ENCODE measurements at places on chromosomes 5 and 9. TPM values are rescaled to one million over a fixed set of nuclear protein-coding genes. Genes with fewer than 3 reads are reported as not detected.

DNA sequence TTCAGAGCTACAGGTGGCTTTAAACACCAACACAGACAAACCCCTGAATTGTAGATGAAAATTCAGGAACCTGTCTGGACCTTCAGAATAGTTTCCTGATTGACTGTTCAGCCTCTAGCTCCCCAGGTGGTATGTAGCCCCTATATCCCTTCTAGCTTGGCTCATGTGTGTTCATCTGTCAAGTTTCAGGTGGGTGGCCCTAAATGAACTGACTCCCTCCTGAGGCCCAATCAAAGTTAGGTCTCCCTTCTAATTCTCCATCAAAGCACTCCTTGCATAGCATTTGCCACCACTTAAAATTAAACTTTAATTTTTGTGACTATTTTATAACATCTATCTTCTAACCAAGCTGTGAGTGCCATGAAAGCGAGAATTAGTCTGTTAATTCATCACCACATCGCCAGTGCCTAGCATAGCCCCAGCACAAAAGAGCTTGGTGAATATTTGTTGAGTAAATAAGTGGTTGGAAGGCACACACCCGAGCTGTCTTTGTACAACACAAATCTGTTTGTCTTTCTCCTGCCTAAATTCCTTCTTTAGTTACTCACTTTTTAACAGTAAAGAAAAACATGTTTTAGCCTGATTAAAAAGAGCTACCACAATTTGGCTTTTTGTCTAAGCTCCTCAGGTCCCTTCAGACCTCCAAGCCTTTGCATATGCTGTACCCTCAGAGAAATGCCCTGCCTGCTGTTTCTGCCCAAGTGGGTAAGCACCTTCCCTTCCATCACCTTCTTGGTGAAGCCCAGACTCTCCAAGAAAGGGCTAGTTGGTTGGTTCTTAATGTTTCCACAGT, 138.1 kb upstream of the HMHB1 start:
- no peak for DNase-seq

Gene CFAP157
- total RNA-seq, result not detected

Gene PCDHGA4
- 1.6 TPM for total RNA-seq

GRCh38 chr9:126745574-126746411, 59.0 kb upstream of the ZBTB43 start:
- DNase-seq, result no peak

DNA sequence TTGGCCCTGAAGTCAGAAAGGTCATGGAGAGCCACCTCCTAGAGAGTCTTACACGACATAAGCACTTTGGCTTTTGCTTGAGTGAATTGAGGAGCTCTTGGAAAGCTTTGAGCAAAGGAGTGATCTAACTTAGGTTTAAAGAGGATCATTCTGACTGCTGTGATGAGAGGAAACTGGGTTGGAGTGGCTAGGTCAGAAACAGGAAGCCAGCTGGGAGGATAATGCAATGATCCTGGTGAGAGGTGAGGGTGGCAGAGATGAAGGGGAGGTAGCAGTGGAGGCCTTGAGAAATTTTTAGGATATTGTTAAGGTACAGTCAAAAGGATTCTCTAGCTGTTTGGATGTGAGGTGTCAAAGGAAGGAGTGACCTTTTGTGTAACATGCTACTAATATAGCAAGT, 32.2 kb upstream of the ROPN1L start:
- DNase-seq, result no peak

GRCh38 chr9:104795857-104796256, 31.9 kb downstream of the NIPSNAP3B start:
- no peak for DNase-seq

- DNase-seq, result no peak
Observed at GRCh38 chr5:17415321-17415758, 82.7 kb upstream of the TAF11L2 start.

GRCh38 chr9:34654323-34655051, 2.5 kb downstream of the IL11RA start:
- no peak for DNase-seq

- no peak for DNase-seq
Observed at GRCh38 chr5:169442403-169442874, 141.1 kb upstream of the SPDL1 start.

Gene WDR38
- total RNA-seq, result not detected

Gene NR5A1
- total RNA-seq, result not detected

DNA sequence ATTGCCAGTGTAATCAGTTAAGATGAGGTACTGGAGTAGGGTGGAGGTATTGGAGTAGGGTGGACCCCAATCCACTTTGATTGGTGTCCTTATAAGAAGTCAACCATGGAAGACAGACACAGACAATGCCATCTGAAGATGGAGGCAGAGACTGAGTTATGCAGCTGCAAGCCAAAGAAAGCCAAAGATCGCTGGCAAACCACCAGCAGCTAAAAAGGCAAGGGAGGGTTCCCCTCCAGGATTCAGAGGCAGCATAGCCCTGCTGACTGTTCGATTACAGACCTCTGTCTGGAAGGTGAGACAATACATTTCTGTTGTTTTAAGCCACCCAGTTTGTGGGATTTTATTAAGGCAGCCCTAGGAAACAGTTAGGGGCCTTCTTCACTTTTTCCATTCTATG, 30.5 kb upstream of the CKMT2 start:
- no peak for DNase-seq

Gene SLC1A3
- 45.6 TPM for total RNA-seq

DNA sequence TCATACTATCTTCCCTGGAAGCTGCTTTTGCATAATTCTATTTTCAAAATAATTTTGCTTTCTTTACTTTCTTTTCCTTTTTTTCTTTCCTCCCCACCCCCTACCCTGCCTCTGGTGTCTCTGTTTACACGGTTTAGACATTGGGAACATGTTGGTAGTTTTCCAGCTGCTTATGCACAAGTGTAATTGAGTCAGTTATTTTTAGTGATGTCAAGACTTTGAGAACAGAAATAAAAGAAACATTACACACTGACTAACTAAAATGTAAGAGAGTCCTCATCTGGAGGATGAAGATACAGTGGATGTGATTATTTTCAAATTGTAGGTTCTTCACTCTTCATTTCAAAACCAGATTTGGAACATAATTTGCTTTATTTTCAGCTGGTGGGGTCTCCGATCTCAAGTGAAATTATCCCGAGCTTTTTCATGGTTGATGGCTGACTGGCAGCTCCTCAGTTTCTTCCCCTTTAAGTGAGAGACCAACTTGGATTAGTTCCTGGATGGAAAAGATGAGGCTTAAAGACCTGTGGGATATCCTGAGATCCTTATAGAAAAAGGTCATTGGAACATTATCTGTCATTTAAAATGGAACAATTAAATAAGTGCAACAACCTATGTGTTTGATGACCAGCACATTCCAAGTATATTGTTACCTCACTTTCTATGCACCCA, 154.4 kb upstream of the ZNF462 start:
- no peak for DNase-seq

GRCh38 chr9:128125580-128126354, 1.8 kb downstream of the PTGES2 start:
- no peak for DNase-seq

Gene BASP1
- total RNA-seq, result 15.9 TPM

GRCh38 chr9:96022445-96023051, 147.1 kb downstream of the ERCC6L2 start:
- DNase-seq, result no peak

- DNase-seq, result no peak
Observed at GRCh38 chr9:83435301-83435700, 102.9 kb downstream of the FRMD3 start.

Gene GFPT2
- 15.6 TPM for total RNA-seq

DNA sequence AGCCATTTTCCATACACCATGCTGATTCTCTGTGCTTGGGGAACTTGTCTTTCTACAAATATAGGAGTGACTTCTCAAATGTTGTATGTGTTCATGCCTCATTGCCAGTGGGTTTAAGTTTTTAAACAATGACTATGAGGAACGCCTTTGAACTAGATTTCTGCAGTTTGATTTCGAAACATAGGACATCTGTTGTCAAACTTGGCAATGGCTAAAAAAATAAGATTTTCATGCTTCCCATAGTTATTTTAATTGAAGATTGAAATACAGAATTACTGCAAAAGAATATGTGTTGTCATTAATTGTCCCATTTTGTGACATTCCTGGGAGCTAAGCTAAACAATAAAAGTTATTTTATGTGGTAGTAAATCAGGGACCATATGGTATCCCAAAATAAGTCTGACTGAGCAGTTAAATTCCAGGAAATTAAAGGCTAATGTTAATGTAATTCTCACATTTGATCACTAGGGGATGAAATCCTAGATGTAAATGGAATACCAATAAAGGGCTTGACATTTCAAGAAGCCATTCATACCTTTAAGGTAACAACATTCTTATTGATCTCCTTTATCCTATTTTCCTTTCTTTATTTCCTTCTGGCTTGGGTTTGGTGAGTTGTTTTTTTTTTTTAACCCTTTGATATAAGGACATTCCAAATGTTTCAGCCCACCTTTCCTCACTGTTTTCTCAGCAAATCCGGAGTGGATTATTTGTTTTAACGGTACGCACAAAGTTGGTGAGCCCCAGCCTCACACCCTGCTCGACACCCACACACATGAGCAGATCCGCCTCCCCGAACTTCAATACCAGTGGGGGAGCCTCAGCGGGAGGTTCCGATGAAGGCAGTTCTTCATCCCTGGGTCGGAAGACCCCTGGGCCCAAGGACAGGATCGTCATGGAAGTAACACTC, 116.7 kb downstream of the GOLPH3 start:
- DNase-seq, result no peak

DNA sequence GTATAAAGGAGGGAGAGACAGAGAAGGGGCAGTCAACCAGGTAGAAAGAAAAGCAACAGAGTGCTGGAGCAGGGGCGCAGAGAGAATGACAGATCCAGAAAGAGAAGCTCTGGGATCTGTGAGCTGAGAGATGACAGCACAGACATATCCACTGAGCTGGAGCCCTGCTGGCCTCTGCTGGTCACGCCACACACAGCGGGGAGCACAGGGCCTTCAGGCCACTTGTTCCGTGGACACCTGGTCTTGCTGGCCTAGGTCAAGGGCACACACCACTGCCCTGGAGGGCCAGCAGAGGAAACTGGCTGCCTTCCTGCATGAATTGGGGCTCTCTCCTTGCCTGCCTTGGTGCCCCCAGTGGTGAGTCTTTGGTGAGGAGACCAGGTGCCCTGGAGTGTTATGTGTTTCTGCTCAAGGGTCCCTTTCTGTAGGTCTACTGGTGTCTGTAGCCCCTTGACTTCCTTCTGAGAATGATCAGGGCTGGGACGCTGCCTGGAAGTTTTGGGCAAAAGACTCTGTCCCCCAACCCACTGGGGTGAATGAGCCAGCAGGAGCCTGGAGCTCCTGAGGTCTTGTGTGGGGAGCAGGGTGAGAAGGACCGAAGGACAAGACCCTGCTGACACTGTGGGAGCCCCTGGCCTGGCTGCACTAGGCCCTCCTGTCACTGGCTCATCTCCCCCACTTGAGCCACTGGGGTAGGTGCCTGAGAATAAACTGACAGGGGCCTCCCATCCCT, 59.2 kb upstream of the ADAMTS2 start:
- DNase-seq, result no peak

DNA sequence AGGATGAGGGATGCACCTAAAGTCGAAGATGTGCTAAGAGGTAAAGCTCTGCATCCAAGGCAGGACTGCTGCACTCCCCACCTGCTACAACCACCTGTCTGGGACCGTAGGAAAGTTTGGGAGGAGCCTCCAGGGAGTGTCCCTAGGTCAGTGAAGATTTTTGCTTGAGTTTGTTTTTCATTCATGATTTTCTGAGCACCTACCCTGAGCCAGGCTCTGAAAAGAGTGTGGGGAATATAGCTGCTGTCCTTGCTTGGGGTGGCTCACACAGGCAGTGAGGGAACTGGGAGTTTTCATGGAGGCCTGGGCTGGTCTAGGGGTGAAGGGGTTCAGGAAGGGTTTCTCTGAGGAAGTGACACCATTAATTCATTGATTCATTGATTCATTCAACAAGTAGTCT, 48.9 kb downstream of the SAR1B start:
- DNase-seq, result no peak

- no peak for DNase-seq
Observed at GRCh38 chr5:154472871-154473580, 5.0 kb downstream of the HAND1 start.

DNA sequence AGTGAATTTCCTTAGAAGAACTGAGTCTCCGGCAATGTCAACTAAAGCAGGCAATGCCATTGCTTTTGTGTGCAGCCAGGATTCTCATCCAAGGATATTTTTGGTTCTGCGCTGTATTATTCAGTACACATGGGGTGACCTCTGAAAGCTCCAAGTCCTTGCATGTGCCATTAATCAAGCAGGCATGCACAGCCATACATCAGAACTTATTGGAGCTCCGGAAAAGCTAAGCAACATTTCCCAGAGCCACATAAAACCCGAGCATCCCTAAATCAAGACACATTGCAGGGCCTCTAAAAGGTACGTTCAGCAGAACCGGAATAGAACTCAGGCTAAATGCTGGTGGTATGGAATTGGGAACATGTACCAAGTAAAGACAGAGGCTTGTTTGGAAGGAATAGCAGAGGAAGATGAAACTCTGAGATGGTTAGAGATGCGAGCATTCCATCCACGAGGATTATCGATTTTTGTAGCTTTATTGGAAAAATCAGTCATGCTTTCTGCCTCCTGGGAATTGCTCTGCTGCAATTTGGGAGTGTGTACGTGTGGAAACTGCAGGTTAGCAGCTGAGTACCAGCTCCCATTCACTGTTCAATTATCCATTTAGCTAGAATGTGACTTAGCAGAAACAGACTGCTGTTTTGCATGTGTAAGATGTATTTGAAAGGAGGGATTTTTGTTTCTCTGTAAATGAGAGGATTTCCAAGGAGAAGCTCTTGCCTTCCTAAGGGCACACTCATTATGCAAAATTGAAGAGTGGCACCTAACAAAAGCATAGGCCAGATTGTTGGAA, 143.7 kb upstream of the WWC1 start:
- DNase-seq, result no peak

DNA sequence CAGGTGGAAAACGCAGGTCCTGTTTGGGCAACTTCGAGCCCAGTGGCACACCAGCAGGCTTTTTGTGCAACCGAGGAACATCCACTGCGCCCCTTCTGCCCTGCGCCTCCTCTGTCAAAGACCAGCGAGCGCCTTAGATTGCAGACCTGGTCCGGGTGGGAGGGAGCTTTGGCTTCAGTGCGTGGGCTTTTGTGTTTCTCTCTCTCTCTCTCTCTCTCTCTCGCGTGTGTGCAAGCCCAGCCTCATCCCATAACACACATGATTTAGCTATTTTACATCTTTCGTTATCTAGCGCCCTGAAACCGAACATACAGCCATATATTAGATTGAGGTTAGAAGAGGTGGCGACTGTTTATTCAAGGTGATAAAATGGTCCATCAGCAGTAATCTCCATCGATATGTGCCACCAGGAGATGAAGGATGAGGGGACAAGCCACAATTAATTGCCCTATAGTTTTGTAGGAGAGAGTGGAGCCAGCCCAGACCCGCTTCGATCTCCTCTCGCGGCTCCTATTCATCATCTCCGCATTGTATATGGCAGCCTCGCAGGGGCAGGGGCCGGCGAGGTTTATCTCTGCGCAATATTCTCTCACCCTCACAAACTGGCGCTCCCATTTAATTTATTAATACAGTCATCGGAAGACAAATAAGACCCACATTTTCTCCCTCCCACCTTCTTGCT, 5.3 kb downstream of the PRDM6 start:
- no peak for DNase-seq

Gene NTNG2
- 0.95 TPM for total RNA-seq

- DNase-seq, result no peak
Observed at GRCh38 chr9:122008559-122008958, 84.5 kb downstream of the TTLL11 start.

Gene MLLT3
- 8.7 TPM for total RNA-seq
